NCI-H774 (cell line): ENCODE measurements at places on chromosomes 4 and X.

- no peak for DNase-seq
Observed at GRCh38 chr4:78667325-78667724, 108.8 kb upstream of the BMP2K start.

- DNase-seq, result no peak
Observed at GRCh38 chr4:96991083-96991482, 1151.2 kb downstream of the PDHA2 start.

DNA sequence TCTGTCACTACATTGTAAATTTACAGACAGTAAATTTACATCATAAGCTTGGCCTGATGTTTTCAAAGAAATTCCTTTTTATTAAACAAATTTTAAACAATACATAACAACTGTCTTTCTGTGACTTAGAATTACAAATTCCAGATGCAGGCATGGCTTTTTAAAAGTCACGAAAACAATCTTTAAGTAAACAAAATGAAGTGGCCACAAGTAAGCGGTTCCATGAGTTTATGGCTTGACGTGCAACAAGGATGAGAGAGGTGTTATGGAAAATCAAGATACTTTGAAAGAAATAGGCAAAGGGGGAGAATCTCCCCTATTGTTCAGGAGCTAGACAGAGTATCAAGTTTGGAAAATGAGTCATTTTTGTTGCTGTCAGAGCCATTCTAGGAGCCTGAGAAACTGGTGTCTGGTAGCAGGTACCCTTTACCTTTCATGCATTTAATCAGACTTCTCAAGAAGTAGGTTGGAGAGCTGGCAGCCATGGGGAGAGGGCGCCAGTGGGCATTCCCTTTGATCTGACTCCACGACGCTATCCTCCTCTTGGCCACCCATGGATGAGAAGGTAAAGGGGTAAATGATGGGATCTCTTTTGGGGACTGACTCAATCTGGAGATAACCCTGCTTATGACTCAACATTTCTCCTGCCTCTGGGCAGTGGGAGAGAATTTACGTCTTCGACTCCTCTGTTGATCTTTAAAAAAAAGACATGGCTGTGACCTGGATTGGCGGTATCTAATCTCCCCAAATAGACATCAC, 217.2 kb downstream of the SPRY1 start:
- no peak for DNase-seq

- no peak for DNase-seq
Observed at GRCh38 chrX:17923546-17923945, 62.4 kb upstream of the RAI2 start.

DNA sequence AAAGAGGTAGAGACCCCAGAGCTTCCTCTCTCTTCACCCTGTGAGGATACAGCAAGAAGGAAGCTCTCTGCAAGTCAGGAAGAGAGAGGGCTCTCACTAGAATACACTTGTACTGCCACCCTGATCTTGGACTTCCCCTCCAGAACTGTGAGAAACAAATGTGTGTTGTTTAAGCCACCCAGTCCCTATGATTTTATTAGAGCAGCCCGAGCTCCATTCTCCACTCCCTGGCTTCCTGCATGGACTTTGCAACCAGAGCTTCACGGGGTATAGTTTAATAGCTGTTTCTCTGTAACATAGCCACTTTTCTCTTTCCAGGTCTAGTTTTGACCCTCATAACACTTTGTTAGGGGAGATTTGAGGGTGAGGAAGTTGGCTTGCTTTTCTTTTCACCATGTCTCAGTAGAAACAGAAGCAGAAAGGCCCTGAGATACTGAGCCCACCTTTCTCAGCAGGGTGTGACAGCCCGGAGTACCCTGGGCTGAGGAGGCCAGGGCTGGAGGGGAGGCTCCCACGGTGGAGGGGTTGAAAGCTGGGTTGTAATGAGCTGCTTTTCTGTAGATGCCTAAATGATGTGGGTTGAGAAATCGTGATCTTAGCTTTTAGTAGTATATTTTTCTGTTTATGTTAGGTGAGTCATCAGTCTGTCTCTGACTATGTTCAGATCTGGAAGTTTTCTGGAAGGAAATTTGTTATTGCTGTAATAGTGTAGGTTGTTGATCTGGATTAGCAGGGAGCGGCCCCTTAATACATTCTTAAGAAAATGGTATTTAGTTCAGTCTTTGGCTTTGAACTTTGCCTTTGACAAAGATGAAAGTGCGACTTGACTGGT, 118.6 kb downstream of the PTTG2 start:
- no peak for DNase-seq

DNA sequence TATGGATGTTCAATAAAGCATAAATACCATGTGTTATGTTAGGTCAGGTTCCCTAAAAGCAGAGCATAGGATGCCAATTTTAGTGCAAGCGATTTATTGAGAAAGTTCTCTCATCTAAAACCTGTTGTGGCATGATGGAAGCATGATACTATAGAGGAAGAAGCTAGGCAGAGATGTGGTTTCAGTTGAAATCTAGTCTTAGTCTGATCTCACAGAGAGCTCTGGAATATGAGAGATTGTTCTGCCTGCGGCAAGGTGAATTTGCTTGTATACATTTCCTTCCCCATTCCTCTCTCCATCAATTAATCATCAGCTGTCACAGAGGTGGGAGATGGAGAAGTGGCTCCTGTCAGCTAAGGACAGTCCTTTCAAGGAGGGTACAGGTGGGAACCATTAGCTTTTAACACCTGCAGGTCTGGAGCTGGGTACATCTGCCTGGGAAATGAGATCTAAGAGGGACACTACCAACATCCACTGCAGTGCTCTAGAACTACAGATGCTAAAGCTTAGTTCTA, 252.4 kb downstream of the CFAP299 start:
- DNase-seq, result no peak

DNA sequence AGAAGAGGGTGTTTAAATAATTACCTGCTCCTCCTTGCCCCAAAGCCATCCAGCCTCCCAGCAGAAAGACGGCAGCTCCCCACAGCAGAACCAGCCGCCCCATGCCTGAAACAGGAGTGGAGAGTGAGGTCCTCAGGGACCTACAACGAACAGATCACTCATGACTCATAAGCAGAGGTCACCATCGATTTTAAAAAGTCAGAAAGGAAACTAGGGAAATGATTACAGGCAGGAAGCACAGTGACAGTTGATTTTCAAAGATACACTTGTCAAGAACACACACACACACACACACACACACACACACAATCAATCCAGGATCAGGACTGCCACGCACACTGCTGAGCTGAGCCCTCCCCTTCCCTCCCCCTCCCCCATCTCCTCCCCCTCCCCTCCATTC, at the start of gene CRLF2:
CRLF2 (minus strand) TSS at position 118 of the 400 bp plus-strand sequence; CDS start at position 103, 15 bp downstream.
- no peak for DNase-seq

GRCh38 chr4:3766036-3766784, at the start of gene ADRA2C:
TSS of gene ADRA2C (plus strand) at chr4:3766385. CDS start at chr4:3766607, 222 bp downstream.
- no peak for DNase-seq

GRCh38 chr4:120557372-120557771, 365.2 kb downstream of the PRDM5 start:
- no peak for DNase-seq

- no peak for DNase-seq
Observed at GRCh38 chrX:70033348-70034051, 16.2 kb downstream of the AWAT2 start.

DNA sequence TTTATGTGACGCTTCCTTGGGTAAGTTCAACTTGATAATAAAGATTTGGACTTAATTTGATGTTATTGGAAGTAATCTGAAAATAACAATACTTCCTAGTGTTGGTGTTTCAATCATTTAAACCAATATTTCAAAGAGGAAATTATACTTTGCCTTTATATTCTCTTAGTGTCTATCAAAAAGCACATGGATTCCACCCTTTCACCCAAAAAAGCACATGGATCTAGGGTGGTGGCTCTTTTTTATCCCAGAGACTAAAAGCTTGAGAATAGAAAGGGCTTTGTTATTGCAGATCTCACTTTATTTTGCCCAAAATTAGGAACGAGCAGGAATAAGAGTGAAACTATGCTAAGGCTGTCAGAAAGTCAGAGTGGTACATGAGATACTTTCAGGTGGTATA, 75.1 kb upstream of the RASGEF1B start:
- no peak for DNase-seq

GRCh38 chrX:9595174-9595573, 130.3 kb downstream of the TBL1X start:
- DNase-seq, result no peak
